ENCODE measurements at places on chromosomes 6 and 20.

GRCh38 chr6:111358454-111358853 lies 124.6 kb downstream of the REV3L start:
- DNase-seq: no peak

DNA sequence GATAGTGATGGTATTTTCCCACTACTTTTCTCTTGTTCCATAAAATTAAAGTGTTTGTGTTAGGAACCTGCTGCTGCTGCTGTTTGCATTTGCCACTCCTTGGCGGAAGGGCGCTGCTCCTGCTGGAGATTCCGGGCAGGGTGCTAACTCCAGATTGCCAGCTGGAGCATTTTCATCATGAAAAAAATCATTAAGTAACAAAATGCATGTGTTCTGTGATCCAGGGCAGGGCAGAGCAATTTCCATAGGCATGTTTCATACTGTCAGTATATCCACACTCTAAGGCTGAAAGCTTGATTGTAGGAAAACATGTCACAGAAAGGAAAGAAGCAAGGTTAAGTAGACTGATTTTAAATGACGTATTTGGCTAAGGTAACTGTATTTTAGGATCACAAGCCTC lies 24.0 kb downstream of the PBOV1 start:
- DNase-seq: no peak

DNA sequence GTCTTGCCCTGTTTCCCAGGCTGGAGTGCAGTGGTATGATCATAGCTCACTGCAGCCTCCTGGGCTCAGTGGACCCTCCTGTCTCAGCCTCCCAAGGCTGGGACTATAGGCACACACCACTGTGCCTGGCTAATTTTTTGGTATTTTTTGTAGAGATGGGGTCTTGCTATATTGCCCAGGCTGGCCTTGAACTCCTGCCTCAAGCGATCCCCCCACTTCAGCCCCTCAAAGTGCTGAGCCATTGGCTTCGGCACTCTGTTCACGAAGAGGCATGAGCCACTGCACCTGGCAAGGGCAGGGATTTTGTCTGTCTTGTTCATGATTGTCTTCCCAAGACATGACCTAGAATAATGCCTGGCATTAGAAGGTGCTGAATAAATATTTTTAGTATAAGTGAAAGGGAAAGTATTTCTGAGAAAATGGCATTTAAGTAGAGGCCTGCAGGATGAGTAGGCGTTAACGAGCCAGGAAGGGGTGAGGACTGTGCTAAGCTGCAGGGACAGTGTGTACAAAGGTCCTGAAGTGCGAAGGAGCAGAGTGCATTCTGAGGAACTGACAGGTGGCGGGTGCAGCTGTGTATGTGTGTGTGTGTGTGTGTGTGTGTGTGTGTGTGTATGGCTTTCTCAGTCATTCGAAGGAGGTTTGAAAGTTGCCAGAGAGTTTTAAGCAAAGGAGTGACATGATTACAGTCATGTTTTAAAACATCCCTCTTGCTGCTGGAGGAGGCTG lies 43.0 kb downstream of the VEGFA start:
- DNase-seq: peak; percentile 31

- DNase-seq: no peak
These were observed 553.9 kb downstream of the PTPRT start for GRCh38 chr20:42635699-42636411.

DNA sequence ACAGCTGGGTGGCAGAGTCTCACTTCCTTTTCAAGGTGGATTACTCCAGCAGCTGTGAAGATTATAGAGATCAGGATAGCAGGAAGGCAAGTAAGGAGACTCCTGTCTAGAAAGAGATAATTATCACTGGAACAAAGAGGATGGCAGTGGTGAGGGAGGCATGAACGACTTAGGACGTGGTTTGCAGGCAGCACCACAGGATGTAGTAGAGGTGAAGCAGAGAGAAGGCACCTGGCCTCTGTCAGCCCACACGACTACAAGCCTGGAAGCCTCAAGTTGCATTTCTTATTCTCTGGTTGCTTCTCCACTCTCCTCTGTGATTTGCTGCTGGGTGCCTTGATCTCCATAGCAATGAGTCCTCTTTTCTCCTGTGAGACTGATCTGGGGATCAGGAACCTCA lies 62.7 kb downstream of the TSHZ2 start:
- DNase-seq: no peak

DNA sequence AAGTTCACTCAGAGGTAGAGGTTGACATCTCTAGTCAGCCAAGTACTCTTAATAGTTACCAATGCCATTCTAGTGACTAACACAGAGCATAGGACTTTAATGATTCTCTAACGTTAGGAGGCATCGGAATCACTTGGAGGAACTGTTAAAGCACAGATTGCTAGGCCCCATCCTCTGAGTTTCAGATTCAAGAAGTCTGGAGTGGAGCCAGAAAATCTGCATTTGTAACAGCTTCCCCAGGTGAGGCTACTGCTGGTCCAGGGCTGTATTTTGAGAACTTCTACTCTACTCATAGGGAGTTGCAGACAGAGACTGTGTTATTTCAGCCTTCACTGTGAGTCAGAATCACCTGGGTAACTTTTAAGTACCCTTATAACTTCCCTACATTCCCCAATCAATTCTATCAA lies 5.7 kb downstream of the LMBRD1 start:
- DNase-seq: no peak

DNA sequence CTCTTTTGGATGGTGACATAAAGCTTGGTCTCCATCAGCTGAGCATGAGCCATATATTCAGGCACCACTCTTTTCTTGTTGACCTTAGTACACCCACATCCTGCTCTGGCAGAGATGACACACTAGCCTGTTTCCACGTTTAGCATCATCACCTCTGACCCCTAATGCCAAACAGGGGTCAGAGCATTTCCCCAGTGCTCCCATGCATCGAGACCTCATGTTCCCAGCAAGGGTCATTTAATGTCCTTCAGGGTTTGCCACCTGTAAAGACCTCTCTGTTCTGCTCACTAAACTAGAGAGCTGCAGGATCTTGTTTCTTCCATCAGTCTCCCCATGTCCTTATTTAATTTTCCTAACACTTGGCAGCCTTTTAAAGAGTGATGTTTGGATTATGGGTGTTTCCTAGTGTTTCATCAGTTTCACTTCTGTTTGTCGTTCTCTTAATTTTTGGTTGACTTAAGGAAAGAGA lies 97.5 kb downstream of the AIG1 start:
- DNase-seq: no peak

GRCh38 chr20:61886721-61887595 lies 178.7 kb downstream of the TAF4 start:
- peak; percentile 22 for DNase-seq

DNA sequence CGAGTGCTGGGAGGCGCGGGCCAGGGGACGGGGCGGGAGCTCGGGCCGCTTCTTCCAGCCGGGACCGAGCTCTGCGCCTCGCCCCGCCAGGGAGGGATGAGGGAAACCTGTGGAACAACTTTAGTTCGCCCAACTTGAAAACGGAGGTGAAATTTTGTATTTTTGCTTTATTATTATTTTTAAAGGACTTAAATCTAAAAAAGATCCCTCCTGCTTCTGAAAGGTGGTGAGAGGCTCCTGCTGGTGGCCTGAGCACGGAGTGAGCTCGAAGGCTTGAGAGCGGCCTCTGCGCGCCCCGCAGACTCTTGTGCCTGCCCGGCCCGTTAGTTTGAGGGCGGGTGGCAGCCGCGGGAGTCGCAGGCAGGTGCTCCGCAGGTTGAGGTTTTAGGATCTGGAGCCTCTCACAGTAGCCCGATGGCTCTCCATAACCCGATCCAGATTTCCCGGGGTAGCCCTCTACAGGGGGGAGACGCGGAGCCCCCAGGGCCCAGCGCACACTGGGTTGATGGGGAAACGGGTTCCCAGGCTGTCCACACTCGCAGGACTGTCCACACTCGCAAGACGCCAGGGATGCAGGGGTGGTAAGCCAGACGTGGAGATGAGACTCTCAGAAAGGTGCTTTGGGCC lies 46.2 kb upstream of the SUPT3H start:
- DNase-seq: no peak

DNA sequence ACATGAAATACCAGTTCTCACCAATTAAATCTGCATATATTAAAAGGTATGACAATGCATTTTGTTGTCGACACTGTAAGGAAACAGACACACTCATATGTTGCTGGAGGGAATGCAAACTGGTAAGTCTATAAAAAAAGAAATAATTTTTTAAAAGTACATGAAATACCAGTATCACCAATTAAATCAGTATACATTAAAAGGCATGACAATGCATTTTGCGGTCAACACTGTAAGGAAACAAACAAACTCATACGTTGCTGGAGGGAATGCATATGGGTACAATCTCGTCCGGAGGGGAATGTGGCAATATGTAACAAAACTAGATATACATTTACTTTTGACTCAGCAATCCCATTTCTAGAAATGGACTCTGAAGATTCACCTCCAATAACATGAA lies 6.5 kb downstream of the ZNF322 start:
- no peak for DNase-seq

GRCh38 chr20:47588158-47588557 lies 86.5 kb downstream of the NCOA3 start:
- no peak for DNase-seq

DNA sequence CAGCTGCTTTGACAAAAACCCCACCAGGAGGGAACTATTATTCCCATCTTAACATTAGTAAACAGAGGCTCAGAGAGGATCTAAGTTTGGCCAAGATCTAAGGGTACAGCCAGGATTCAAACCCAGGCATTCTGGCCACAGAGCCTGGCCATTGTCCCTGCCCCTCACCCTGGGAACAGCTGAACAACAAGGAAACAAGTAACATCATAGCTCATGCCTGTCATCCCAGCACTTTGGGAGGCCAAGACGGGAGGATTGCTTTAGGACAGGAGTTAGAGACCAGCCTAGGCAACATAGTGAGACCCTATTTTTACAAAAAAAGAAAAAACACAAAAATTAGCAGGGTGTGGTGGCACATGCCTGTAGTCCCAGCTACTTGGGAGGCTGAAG lies 27.5 kb downstream of the TOX2 start:
- DNase-seq: no peak

- DNase-seq: no peak
These were observed 83.4 kb upstream of the LY86 start for GRCh38 chr6:6505111-6505510.

GRCh38 chr6:43768506-43768860 lies 1.5 kb upstream of the VEGFA start:
- no peak for DNase-seq

DNA sequence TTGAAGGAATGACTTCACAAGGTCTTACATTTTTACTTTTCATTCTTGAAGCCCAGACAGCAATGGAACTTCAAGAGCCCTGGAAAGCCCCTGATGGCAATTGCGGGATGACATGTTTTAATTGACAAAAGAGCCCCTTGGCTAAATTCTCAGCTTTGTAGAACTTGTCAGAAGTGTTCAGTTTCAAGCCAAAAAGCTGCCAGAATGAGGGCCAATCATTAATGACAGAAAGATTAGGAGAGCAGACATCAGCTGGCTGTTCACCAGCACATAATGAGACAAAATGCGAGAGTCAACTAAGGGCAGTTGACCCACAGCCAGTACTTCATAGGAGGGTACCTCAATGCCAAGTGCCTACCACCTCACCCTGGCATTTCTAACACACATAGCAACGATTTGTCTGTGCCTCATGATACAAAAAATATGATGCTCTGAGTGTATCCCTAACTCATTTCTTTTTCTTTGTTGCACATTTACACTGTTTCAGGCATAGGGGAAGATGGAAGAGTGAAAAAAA lies 243.1 kb downstream of the MYLK4 start:
- no peak for DNase-seq

GRCh38 chr6:87484491-87484890 lies 11.7 kb downstream of the SLC35A1 start:
- DNase-seq: no peak

DNA sequence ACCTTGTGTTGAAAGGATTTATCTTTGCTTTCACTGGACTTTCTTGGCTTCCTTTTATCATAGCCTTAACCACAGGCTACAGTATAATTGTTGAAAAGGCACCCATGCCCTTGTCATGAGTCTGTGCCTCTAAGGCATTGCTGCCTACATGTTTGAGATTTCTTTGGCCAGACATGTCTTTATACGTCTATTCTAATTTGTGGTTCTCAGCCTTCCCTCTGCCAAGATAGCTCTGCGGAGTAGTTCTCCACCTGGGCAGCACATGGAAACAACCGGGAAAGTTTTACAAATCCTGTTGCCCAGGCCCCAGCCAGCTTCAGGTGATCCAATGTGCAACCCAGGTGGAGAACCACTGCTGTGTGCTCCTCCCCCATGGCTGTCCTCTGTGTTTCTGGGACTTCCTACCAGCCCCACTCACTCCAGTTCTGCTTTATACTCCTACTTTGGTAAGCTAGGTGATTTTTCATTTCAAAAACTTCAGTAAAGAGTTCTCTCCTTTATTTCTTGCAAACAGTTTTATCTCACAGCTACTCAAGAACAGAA lies 159.6 kb upstream of the MYLIP start:
- DNase-seq: no peak

DNA sequence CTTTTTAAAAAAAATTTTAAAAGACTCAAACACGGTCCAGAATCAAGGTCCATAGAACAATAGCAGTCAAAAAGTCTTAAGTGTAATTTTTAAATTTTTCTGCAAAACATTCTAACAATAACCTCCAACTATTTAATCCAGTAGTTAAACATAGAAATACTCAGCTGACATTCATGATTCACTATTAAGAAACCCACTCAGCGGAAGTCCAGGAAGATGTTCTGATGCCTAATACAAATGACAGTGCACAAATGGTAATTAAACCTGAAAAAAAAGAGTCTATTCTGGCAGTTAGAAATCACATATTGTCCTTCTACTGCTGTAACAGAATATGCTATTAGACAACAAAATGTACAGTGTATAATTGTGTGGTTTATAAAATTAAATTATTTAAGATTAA lies 128.2 kb upstream of the BMP5 start:
- no peak for DNase-seq

DNA sequence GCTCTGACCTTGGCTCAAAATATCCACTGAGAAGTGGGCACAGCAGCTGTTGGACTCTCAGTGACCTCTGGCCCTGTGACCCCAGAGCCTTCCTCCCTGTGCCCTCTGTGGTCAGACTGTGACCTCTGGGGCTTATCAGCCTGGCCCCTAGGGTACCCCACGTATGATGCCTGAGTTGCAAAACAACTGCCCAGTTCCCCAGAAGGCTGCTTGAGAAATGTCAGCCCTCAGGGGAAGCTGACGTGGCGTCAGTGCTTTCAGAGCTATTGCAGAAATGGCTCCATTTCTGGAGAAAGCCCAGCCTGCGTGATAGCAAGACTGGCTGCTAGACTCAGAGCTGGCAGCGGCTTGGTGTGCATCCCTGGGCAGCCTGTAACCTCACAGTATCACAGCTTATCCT lies 31.5 kb upstream of the TGM2 start:
- peak; percentile 79 for DNase-seq

DNA sequence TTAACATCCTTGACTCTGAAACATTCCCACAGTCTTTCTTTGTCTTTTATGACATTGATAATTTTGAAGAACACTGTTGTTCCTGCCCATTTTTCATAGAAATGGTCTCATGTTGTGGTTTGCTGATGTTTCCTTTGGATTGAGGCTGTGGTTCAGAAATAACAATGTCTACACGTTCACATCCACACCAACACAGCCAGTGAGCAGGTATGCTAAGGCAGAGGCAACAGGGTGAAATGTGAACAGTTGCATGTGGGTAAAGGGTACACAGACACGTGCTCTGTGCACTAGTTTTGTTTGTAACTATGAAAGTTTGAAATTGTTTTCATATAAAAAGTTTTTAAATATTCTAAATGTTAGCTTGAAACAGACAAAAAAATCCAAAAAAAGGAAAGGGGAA lies 78.4 kb downstream of the GINS1 start:
- no peak for DNase-seq
